ENCODE measurements at places on chromosomes 1 and 21. TPM values are rescaled to one million over a fixed set of nuclear protein-coding genes. Genes with fewer than 3 reads are reported as not detected.

The RAB42 gene
- total RNA-seq, result 0.62 TPM

The TMEM269 gene
- total RNA-seq, result not detected

The LRRC53 gene
- not detected for total RNA-seq

The SPTA1 gene
- total RNA-seq, result not detected

The HAO2 gene
- 0.18 TPM for total RNA-seq

The AGRN gene
- total RNA-seq, result 2.0 TPM

All from gastrocnemius medialis (tissue), 4 donors.